ENCODE measurements at places on chromosomes 12 and 14.
A peak's percentile ranks its signal among the peaks of the same experiment; 100 is the strongest.

DNA sequence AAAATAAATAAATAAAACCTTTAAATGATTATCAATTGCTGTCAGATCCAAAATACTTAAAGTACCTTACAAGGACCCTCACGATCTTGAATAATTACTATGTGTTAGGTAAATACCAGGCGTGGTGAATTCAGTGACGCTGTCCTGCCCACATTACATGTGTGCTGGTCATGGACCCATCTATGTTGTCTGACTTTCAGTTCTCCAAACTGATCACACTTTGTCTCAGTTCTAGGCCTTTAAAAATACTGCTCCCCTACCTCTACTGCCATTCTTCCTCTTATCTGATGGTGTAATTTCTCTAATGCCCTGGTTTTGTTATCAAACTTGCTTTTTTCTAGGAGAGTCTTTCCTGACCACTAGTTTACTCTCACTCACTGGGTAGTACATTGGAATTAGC lies 520.7 kb downstream of the TRHDE start:
- DNase-seq = no peak

DNA sequence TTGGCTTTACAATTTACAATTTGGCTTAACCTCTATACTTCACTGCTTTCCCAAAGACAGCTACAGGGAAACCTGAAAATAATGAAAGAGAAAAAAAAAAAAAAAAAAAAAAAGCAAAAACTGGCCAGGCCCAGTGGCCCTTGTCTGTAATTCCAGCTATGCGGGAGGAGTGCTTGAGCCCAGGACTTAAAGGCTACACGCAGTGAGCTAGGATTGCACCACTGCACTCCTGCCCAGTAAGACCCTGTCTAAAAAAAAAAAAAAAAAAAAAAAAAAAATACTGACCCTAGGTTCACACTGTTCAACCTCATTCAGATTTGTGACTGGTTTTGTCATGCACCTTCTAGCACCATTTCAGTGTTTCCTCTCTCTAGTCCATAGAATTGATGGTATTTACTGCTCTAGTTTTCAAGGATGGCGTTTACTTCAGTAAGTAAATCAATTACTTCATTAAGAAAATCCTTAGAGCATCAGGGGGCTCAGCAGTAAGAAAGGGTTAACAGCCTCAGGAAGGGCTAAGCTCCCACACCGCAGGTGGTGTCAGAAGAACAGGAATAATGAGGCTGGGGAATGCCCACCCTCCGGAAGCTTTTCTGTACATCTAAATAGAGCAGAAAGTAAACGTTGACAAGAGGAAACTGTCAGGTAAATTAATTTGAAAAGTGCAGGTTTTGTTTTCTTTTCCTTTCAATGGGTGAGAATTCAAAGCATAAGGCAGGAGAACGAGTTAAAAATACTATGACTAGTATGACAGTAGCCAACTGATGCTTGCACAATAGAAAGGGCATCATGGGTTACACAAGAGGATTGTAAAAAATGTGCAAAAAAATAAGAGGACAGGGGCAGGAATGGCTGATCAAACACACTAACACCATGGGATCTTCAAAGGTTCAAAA lies 115.0 kb upstream of the MDM1 start:
- DNase-seq = no peak

GRCh38 chr12:132356691-132357622 lies 27.6 kb upstream of the GALNT9 start:
- peak; percentile 76 for DNase-seq

DNA sequence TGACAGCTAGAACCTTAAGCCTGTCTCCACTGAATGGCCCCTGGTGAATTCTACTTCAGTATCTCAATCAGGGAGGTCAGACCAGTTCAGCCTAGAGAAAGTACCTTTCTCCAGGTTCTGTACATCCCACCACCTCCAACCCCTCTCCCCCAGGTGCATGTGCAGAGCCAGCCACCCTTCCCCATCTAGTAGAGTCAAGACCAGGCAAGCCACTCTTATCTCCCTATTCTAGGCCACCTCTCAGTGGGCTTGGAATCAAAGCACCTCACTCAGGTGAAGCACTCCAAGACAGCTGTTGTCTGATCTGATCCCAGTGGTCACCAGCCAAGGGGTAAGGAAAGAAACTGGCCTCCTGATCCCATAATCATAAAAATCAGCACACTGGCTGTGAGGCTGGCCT lies 340.9 kb downstream of the BCL11B start:
- no peak for DNase-seq

DNA sequence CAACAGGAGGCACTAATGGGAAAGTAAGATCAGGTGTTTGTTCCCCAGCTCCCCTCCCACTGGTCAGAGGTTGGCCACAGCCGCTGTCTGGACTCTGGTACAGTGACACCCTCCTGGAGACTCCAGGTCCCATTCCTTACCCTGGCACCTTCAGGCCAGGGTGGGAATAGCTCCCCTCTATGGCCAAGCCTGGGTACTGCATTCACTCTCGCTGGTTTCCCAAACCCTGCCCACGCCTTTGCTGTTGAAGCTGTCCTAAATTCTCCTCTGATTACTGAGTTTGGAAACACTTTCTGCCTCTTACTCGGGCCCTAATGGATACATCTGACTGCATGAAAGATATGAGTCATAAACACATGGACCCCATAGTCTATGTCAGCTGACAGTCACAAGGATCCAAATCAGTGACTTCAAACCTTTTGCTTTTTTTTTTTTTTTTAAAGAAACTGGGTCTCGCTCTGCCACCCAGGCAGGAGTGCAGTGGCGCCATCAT lies 17.9 kb downstream of the HRK start:
- no peak for DNase-seq

GRCh38 chr14:55332654-55333570 lies 61.7 kb downstream of the FBXO34 start:
- no peak for DNase-seq

GRCh38 chr14:102574281-102575159 lies 17.9 kb upstream of the RCOR1 start:
- DNase-seq = no peak

DNA sequence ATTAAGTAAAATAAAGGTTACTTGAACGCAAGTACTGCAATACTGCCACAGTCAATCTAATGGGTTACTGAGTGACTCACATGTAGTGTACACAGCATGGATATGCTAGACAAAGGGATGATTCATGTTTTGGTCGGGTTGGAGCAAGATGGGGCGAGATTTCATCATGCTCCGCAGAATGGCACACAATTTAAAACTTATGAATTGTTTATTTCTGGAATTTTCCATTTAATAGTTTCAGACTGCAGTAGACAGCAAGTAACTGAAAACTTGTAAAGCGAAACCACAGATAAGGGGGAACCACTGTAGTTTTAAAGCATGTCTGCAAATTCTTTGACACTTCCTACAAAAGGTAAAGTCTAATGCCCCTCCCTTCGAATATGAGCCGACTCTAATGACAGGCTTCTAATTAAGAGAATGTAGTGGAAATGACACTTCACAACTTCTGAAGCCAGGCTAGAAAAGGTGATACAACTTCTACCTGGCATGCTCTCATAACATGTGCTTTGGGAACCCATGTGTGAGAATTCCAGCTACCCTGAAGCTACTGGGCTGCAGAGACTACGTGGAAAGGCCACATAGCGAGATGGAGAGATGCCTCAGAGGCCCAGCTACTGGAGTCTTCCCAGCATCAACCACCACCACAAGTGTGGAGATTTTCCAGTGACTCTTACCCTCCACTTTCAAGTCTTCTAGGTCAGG lies 13.9 kb upstream of the TCP11L2 start:
- DNase-seq = no peak

- no peak for DNase-seq
Observed at GRCh38 chr12:95177201-95177768, 40.0 kb downstream of the FGD6 start.

GRCh38 chr14:68082698-68083291 lies 263.2 kb downstream of the RAD51B start:
- no peak for DNase-seq

GRCh38 chr12:111130336-111130735 lies 210.0 kb upstream of the MYL2 start:
- no peak for DNase-seq
